Hypothalamus (tissue), 51 donors: ENCODE measurements at places on chromosomes 12 and 14.

- DNase-seq = no peak
Observed at GRCh38 chr12:53380794-53381730, 1.1 kb downstream of the SP1 start.

GRCh38 chr12:28578833-28579252, 388.6 kb downstream of the CCDC91 start:
- no peak for DNase-seq

DNA sequence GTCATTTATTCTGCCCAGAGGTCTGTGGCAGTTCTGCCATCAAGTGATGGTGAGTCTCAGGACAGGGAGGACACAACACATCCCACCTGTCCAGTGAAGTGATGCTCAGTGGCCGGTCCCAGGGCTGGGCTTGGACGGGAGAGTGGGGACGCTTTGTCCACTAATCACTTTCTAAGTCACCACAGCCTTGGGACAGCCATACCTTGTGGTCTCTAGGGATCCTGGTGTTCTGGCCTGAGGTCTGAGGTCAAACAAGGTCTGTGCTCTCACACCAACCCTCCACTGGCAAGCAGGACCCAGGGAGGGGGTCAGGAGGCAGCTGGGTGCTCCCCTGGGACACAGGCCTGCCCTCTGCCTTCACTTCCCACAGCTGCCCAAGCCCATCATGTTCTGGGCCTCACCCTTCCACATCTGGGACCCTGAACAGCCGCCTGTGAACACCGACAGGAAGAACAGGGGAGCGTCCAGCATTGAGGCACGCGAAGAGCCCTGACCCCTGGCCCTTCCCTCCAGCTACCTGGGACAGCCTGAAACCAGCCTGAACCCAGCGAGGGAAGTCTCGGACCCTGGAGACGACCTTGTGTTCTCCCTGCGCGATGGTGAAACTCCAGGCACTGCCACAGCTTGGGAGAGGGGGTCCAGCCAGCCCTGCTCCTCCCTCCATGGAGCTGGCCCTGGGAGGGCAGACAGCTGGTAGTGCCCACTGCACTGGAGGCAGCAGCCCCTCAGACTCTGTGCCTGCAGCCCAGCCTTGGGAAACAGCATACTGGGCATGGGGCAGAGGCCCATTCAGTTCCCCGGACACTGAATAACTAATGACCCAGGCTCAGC, 19.7 kb upstream of the GPR132 start:
- DNase-seq = no peak

GRCh38 chr12:103838254-103838914, 2.6 kb downstream of the NT5DC3 start:
- DNase-seq = no peak

GRCh38 chr12:120680165-120680738, 6.7 kb upstream of the MLEC start:
- DNase-seq = no peak

DNA sequence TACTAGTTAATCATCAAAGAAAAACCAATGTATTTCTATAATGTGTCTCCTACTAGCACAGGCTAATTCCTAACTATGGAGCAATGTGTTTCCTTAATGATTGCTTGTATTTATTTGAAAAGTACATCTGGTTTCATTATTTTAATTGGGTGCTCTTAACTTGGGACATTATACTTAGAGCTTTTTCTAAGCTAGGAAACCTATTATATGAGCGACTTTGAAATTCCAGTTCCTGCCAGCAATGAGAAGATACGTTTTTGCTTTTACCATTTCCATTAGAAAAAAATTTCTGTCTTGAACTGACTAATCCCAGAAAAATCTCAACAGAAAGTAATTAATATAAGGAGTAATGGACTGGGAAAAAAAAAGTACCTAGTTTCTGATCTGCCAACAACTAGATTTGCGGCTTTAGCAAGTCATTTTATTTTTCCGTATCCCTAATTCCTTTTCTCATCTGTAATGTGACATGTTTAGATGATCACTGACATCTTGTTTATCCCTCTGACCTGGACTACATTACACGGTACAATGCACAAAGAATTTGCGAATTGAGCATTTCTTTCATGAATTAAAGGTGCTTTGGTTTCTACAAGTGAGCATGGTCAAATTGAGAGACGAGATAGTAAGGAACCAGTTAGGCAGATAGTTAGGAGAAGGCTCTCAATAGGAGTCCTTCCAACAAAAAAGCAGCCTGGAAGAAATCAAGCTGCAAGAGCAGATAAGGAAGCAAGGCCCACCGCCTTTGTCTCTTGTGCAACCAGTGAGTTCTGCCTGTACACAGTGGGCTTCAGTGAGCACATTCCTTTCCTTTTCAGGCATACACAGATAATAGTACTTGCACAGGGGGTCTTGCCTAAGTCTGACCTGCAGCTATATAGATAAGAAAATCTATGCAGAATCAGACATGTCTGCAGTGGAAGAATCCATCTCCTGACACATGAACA, 1765.0 kb upstream of the FLRT2 start:
- DNase-seq = no peak

GRCh38 chr14:65471038-65471878, 58.7 kb downstream of the FUT8 start:
- DNase-seq = no peak

GRCh38 chr12:120592121-120593049, 11.2 kb upstream of the POP5 start:
- no peak for DNase-seq

GRCh38 chr12:54984658-54985376, at the start of gene TESPA1:
Gene TESPA1 (minus strand): TSS chr12:54984762. CDS start chr12:54974562, 10,200 bp downstream.
- DNase-seq = no peak

DNA sequence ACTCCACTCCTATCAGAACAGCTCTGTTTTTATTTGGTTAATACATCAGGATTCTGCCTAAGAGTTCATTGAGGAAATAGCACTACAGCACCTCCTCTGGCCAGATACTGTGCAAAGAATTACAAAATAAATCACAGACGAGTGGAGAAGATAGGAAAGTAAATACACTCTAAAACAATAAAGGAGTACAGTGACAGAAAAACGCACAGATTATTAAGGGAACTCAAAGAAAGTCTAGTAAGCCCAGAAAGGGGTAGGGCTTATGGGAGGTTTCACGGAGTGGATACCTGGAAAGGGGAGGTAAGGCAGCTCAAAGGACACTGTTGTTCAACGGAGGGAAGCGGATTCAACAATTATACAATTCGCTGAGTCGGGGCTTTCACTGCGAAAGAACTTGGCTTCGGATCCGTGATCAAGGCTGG, 5.5 kb downstream of the OR10AD1 start:
- no peak for DNase-seq

DNA sequence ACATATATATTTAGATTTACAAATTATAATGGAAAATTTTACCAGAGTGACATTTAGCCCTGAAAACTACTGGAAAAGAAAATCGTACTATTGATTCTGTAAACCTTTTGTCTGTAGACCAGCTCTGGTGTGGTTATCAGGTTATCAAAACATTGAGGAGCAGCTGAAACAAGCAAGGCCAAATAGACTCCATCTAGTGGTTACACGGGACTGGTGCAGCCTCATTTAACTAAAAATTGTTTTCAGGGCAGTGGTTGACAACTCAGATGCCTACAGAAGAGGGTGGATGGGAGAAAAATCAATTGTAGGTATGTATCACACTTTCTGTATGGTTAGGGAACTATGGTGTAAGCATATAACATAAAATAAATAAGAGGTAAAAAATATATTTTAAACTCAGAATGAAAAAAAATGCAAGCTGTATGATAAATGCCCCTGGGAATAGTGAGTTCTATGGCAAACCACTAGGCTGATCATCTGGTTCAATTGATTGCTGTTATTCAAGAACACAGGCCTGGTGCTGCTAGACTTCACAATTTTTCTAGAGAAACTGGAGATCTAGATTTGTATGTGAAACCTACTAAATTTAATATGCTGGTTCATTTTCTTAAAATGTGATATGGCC, 51.2 kb downstream of the ACSS3 start:
- no peak for DNase-seq

DNA sequence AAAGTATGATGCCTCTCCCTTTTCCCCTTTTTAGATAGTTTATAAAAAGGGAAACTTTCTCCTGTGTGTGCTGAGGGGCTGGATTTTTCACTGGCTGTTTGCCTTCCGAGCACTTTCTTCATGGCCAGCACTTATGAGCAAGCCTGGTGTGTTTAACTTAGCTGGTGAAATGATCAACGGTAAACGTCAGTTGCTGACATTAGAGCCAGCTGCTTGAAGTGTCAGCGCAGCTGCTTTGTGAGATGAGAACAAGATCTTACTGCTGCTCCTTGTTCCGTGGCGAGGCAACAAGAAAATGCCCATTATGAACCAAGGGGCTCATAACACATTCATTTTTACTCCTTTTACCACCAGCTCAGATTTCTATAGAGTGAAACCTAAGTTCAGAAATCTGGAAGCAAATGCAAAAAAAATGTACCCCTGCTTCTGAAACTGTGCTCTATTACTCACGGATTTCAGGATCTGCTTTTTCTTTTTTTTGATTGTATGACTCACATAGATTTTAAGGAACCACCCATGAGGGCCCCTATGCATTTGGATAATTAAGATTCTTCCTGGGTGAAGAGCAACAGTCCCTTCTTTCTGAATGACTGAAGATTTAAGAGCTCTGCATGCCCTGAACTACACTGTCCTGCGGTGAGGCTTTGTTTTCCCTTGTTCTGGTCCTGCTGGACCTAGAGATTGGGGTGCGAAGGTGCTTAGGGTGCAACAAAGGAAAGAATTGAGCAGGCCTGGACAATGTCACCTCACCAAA, 74.3 kb upstream of the CPM start:
- no peak for DNase-seq

DNA sequence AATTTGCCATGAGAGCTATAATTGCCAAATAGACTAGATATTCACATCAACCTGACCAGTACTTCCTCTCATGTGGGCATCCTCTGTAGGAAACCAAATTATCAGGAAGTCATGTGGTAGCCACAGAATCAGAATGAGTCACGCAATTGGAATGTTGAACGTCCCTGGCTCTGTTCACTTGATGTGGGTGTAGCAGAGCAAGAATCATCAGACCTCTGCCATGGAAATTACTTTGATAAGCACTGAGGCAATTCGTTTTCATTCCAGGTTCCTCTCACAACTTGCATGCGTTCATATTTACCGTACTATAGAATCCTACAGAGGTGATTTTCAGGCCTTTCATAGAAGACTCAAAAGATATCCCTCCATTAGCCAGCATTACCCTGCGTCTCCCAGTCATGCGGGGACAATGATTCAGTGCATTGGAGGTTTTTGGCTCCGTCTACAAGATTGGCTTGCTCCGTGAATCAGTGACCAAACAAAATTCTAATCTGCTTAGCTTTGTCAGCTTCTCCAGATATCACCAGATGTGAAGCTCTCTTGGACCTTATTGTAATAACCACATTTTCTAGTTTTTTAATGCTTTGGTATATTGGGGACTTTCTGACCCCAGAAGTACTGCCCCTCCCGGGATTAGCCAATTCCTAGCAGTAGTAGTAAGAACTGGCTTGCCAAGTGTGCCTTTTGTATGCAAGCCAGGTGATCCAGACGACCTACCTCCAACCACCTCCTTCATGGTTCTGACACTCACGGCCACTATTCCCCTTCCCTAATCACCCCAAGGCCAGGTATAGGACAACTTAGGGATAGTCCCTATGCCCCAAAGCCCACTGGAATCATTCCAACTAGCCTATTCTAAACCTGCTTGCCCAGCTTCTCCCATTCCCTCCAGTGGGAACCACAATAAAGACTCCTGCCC, 133.4 kb downstream of the KICS2 start:
- no peak for DNase-seq

DNA sequence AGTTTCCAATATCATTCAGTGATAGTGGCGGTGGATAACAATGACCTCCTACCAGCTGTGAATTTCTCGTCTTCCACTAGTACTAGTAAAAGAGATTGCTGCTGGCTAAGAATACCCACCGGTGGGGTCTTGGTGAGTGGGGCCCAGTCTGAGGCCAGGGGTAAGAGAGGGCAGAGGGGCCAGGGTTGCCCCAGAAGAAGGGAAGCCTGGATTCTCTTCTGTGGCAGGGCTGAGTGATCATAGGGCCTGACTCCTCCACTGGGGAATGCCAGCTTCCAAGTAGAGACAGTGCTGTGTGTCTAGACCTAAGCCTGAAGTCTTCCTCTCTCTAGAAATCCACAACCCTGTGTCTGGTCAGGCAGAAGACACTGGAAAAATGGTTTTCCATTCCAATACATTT, 5.8 kb upstream of the TMEM63C start:
- no peak for DNase-seq

DNA sequence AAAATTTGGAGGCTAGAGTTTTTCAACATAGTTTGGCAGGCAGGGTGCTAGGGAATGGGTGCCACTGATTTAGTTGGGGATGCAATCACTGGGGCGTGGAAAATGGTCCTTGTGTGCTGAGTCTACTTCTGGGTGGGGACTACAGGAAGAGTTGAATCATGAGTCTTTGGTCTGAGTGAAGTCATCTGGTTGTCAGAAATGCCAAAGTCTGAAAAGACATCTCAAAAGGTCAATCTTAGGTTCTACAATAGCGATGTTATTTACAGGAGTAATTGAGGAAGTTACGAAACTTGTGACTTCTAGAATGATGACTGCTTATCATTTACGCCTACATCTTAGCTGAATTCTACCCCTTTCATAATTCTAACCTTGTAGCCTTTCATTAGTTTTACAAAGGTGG, 209.1 kb downstream of the NUBPL start:
- DNase-seq = no peak

- DNase-seq = no peak
Observed at GRCh38 chr12:123050331-123050831, 69.9 kb downstream of the ARL6IP4 start.

GRCh38 chr14:98204139-98204538, 1067.9 kb downstream of the BCL11B start:
- DNase-seq = no peak

DNA sequence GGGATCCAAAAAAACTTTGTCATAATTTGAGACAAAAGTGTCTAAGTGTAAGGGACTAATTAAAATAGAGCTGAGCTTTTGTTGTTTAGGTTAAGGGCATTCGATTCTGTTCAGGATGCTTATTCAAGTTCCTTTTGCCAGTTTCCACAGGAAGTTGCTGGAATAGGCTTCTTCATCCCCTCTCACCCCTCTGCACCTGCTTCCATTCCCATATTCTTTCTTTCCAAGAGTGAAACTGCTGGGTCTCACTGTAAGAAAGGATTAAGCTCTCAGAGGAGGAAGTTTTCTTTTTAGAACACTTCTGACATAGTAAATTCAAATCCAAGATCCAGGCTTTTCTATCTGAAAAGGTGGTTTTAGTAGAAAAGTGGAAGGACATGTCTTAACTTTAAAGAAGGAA, 61.4 kb downstream of the POLR3B start:
- no peak for DNase-seq

- no peak for DNase-seq
Observed at GRCh38 chr12:96828169-96828789, 78.8 kb upstream of the NEDD1 start.

DNA sequence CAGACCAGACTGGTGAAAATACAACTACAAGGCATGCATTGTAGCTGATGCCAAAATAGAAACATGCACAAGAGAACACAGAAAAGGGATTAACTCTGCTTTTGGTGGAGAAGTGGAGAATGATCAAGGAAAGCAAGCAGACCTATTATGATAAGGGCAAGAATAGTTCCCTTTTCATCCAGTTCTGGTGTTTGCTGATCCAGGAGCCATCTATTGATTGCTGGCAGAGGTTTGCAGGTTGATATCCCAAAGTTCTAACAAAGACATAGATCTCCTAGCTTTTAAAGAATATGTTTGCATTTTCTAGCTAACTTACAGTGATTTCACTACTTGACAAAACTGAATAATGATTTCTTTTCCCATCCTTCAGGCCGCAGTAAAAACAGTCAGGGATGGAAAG, 166.2 kb upstream of the CDKN3 start:
- no peak for DNase-seq

- DNase-seq = no peak
Observed at GRCh38 chr14:106044949-106045596, 518.7 kb downstream of the TMEM121 start.

- no peak for DNase-seq
Observed at GRCh38 chr12:18683327-18684013, 54.3 kb downstream of the PLCZ1 start.

GRCh38 chr14:102924632-102925588, 2.4 kb downstream of the AMN start:
- DNase-seq = no peak
